ENCODE measurements at places on chromosomes 1 and 21.
A peak's percentile ranks its signal among the peaks of the same experiment; 100 is the strongest.

DNA sequence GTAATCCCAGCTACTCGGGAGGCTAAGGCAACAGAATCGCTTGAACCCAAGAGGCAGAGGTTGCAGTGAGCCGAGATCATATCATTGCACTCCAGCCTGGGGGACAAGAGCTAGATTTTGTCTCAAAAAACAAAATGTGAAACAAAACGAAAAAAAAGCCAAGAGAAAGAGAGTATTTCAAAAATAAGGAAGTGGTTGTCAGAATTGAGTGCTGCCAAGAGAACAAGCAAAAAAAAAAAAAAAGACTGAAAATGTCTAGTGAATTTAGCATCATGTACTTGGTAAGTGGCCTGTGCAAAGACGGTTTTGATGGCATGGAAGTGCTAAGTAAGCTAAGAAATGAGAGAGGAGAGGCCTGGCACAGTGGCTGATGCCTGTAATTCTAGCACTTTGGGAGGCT lies 14.3 kb downstream of the KPNA6 start:
- DNase-seq, result no peak

GRCh38 chr1:61338899-61339298 lies 256.5 kb downstream of the NFIA start:
- no peak for DNase-seq

GRCh38 chr1:242467556-242468145 lies 56.8 kb downstream of the PLD5 start:
- DNase-seq, result peak; percentile 25

DNA sequence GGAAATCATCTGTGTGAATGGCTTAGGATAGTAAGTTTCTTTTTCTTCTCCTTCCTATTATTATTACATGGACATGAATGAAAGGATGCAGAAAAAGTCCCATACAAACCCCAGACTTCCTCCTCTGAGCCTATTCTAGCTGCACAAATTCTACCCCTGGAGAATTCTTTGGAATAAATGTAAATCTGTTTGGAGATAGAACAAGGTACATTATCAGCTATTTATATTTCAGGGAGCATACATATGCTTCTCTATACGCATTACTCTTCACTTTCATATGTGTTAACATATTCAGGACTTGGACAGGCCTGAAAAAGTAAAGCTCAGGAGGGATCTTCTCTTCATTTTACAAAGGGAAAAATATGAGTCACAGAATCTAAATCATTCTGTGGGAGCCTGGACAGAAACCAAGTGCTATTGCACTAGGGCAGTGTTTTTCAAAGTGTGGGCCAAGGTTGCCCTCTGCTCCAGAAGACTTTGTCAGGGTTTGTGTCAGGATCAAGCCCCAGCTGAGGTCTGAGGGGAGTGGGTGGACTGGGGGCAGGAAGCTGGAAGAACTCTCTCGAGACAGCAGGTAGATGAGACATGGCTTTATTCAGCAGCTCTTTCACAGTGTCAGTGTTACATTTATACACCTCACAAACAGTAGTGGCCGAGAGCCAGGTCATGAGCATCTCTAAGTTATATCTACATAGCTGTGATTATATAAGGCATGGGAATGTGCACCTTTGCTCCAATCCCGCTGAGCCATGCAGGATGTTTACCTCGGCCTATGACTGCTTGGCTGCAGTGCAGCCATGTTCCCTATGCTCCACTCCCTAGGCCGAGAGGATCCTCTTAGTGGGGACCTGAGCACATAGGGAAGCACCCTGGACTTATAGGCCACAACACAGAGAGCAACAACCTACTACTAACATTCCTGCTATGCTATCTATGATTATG lies 114.3 kb downstream of the GDAP2 start:
- peak; percentile 64 for DNase-seq

- no peak for DNase-seq
Observed at GRCh38 chr1:178101266-178101630, 7.3 kb downstream of the RASAL2 start.

- DNase-seq, result no peak
Observed at GRCh38 chr1:173213665-173214064, 6.5 kb upstream of the TNFSF4 start.

DNA sequence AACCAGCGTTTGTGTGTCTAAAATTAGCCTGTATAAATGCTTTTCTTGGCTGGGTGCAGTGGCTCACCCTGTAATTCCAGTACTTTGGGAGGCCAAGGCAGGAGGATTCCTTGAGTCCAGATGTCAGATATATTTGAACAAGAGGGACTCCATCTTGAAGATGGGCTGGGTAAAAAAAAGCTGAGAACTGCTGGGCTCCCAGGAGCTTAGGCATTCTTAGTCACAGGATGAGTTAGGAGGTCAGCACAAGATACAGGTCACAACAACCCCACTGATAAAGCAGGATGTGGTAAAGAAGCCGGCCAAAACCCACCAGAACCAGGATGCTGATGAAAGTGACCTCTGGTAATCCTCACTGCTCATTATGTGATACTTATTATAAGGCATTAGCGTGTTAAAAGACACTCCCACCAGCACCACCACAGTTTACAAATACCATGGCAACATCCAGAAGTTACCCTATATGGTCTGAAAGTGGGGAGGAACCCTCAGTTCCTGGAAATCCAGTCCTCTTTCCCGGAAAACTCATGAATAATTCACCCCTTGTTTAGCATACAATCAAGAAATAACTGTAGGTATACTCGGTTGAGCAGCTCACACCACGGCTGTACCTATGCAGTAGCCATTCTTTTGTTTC lies 36.2 kb upstream of the ZNF496 start:
- peak; percentile 80 for DNase-seq

DNA sequence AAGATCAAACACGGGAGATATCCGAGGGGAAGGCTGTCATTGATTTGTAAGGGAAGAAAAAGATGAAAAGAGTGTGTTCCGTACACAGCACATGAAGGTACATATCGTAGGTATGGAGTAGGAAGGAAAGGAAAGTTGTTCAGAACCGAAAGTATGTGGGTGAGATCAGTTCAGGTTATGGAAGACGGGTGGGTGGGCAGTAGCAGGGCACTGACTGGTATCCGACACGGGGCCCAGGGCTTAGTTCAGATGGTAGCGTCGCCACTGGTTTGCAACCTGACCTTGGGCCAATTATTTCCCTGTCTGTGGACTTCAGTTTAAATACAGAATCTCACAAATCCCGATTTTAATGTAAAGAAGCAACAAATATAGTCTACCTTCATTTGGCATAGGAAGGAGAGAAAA lies 27.8 kb upstream of the A3GALT2 start:
- peak; percentile 34 for DNase-seq

DNA sequence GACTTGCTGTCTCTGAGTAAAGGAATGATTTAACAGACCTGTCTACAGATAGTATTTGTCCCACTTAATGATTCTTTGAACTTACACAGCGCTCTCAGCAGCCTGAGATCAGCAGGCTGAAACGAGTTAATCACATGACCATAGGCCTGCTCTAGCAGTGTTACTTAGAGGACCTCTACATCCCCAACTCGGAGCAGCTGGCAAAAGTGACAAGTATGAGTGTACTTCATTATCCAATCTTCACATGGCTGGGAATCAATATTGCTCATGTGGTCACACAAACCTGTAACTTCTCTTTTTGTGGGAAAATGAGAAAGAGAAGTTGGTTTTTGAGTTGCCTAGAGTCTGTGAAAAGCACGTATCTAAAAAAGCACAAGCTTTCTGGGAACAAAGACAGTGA lies 11.4 kb upstream of the ATP13A2 start:
- no peak for DNase-seq

DNA sequence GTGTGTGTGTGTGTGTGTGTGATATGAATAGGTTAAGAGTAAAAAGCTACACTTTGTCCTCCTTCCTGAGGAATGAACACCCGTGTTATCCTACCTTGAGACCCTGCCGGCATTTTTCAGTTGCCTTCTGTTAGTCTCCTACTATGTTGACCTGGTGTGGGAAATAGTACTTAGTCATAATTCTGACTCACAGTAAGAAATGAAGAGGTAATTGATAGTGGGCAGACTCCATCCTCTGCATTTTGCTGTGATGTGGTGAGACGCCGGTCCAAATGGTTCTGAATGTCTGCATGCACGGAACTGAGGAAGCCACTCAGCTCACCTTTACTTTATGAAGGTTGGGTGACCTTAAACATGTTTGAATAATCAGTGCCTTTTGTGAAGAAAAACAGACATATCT lies 12.6 kb downstream of the CD101 start:
- DNase-seq, result no peak

DNA sequence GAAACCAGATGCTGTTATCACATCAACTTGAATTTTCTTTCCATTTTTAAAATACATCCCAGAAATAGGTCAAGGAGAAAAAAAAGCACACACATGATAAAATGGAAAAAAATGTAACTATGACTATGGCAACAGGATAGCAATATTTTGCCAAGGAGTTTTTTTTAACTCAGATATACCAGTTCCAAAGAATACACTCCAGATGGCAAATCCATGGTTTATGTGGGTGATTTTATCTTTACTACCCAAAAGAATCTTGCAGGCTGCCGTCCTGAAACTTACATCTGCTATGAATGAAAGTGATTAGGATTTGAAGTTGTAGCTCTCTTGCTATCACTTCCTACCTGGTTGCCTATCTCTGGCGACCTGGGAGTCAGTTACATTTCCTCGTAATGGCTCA lies 91.0 kb upstream of the PLPPR4 start:
- peak; percentile 59 for DNase-seq

DNA sequence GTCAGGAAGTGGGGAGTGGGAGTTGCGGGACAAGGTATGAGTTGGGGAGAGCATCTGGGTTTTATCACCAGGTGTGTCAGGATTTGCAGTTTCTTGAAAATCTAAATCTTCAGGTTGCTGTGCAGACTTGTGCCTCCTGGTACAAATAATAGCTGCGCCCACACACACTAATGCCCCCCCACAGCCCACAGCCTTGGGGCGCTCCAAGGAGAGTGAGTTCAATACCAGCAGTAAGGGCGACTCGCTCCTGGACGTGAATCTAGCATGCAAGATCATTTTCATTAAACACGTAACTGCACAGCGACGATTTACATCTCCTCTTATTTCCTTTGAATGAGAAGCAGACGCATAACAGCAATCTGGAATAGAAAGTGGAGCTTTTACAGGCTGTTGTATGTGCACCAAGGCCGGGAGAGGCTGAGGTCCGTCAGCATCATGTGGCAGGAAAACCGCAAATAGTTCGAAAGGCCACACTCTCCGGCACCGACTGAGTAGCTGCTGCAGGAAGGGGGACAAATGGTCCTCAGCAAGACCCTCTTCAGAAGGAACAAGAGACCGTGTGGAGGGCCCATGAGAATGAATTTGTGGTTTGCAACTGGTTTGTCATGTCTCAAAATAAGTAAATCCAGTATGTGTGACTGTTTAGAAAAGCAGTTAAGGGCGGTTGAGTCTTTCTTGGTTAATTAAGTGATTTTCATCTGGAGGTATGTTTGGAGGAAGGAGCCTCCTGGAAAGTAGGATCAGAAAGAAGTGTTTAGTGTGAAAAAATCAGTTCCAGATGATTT lies 439.5 kb downstream of the SMYD3 start:
- peak; percentile 80 for DNase-seq

DNA sequence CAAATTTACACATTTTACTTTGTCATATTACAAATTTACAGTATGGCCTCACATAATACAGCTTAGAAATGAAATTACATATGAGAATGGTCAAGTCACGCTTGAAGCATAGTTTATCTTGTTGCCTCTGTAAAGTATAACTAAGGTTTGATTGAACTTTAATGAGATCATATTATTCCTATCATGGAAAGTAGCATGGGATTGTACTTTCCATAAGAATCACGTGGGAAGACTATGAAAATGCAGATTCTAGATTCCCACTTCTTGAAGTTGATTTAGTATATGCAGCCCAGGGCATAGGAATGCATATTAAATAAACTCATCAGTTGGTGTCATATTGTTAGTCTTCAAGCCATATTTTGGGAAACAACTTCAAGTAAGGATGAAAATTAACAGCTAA lies 342.8 kb downstream of the NCAM2 start:
- DNase-seq, result no peak

GRCh38 chr1:24186031-24186710 lies 918 bp downstream of the IFNLR1 start:
- DNase-seq, result no peak

- DNase-seq, result peak; percentile 13
Observed at GRCh38 chr21:32096411-32096810, 182.4 kb downstream of the MIS18A start.

- DNase-seq, result no peak
Observed at GRCh38 chr1:67537667-67538018, 107.4 kb upstream of the SERBP1 start.

GRCh38 chr1:77955709-77956108 lies 23.2 kb downstream of the FUBP1 start:
- no peak for DNase-seq

GRCh38 chr1:220775240-220775853 lies 11.4 kb upstream of the MTARC1 start:
- peak; percentile 38 for DNase-seq

GRCh38 chr1:10694274-10694632 lies 102.2 kb downstream of the CASZ1 start:
- DNase-seq, result no peak

- no peak for DNase-seq
Observed at GRCh38 chr1:207495801-207496792, at the start of gene CR1. CR1 (plus strand) TSS chr1:207496157; CDS start chr1:207496268, 111 bp downstream.

DNA sequence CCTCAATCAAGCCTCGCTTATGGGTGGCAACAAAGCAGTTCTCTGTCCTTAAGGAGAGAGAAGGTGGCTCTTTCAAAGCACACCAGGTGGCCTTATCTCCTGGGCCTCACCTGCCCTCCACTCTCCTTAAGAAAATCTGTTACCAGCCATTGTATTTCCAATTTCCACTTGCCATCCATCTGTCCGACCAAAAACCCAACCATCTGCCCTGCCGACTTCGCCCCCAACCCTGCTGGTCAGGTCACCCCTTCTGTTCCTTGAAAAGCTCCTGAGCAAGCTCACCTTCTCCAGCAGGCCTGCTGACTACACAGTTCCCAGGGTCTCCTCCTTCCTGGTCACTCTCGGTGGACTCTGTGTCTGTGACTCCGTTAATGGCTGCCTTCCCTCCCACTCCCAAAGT lies 619 bp upstream of the IGFN1 start:
- DNase-seq, result no peak

DNA sequence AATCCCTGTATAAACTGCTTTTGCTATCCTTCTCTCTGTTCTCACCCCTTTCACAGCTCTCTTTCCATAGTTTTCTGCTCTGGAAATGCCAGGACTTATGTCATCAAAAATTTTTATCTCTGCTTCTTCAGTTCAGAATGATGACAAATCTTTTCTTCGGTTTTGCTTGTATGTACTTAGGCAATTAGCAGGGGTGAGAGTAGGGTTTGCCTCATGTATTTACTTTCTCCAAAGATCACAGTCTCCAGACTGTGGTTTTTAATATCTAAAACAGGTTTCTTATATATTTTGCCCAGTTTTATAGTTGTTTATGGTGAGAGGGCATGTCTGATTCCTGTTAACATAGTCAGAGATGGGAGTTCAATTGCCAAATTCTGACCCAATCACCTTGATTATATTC lies 235.4 kb upstream of the LYPLAL1 start:
- peak; percentile 8 for DNase-seq
